ENCODE measurements at places on chromosomes 12 and 14.

GRCh38 chr12:6430124-6430989 lies 14.4 kb upstream of the CD27 start:
- DNase-seq = no peak

DNA sequence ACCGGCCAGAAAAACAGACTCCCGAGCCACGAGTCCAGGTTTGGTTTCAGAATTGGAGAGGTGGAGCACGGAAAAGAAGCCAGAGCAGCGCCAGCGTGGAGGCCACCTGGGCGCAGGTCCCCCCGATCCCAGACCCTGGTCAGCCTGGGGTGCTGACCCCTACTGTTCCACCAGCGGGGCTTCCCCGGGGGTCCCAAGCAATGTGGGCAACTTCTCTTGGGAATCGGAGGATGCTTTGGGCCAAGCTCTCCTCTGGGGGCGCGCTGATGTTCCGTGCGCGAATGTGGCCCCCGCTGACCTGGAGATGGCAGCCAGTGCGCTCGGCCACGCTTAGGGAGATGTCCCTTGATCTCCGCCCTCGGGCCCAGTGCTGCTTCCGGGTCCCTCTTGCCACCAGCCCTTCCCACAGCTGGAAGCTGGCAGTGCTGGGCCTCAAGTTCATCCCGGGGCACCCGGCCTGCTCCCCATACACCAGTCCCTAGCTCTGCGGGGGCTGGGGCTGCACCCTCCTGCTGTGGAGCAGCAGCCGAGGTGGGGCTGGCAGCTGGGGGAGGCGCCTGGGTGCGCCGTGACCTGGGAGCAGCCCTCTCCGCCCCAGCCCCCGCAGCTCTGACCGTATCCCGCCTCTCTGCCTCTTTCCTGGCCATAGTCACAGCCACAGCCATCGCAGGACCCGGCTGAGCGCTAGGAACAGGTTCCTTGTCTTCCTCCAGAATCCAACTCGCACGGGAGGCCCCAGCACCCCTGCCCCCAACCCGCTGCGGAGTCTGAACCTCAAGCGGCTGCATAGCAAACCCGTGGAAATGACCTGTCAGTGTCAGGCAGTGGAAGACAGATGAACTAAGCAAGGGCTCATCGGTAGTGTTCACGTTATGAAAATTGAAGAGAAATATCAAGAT lies 91.2 kb downstream of the RCOR1 start:
- DNase-seq = no peak

DNA sequence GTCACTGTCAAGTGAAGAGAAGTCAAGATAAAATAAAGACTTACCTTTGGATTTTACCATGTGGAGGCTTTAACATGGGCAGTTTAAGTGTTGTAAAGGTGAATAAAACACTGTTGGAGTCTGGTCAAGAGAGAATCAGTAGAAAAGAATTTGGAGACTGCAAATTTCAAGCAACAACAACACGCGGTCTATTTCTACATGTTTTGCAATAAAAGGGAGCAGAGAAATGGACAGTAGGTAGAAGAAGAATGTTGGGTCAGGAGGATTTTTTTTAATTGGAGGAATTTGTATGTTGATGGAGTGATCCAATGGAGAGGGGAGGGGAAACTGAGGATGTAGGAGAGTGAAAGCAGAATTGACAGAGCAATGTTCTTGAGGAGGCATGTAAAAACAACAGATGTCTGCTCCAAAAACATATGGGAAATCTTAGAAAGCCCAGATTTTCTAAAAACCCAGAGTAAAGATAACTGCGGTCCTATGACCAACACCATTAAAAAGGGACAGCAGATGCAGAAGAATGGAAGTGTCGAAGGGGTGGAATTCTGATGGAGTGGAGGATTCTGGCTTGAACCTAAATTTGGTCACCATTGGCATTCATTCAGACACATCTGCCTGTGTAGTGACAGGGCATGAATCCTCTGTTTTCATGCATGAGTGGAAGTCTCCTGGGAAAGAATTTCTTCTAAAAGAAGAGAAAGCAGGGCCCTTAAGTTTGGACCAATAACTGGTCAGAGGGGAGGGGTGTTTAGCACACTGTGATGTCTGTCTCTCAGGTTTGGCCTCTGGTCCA lies 68.0 kb upstream of the OSBPL8 start:
- DNase-seq = no peak

DNA sequence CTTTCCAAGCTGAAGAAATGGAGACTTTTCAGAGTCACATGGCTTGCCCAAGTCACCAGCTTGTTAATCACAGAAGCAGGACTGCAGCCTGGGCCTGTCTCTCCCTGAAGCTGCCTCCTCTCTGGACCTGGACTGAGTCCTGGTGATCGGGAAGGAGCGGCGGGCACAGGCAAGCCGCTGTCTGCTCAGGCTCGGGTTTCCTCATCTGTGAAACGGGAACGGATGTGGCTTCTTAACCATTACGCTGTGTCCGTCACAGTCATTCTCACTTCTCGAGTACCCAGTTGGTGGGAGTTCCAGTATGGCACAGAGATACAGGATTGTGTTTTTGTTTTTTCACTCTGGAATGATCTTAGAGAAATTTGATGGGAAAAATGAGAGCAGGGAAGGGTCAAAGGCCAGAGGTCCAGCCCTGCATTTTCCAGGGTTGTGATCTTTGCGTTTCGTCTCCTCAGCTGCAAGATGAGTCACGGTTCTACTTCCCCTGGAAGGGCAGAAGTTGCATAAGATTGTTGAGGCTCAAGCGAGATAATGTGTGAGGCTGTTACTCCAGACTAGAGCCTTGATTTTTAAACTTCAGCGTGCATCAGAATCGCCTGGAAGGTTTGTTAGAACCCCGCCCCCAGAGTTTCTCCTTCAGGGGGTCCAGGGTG lies 7.6 kb upstream of the LRTM2 start:
- no peak for DNase-seq

DNA sequence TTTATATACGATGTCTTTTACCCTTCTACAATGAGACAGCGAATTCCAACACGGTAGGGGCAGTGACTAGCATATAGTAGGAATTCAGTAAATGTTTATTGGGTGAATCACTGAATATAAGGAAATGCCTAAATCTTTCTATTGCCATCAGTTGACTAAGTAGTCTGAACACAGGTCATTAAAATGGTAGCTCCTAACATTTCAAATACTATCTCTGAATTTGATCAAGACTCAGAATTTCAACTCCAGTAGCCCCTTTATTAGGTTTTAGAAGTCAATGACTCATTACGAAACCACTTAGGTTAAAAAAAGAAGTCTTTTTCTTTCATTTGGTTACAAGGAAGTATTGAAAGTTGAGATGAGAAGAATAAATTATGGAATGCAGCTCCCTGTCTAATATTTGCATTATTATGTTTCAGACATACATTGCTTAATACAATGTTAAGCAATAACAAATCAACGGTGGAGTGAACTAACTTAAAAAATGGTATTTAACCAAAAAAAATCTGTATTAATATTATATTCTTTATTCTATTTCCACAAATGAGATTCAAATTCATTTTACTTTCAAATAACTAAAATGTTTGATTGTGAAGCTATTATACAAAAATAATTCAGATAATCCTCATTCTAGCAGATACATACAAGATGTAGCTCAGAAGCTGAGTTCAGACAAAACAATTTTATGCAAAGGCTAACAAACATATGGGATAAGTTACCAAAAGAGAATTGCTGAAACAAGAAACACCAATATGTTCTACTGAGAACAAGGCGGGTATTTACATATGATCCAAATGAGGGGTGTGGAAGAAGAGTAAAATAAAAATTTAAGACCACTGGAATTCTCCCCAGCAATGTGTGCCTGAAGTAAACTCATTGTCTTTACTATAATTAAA lies 302.7 kb downstream of the CEP128 start:
- DNase-seq = no peak

GRCh38 chr12:109497675-109498074 lies 20.2 kb downstream of the UBE3B start:
- no peak for DNase-seq

GRCh38 chr14:51525739-51526138 lies 126.0 kb upstream of the FRMD6 start:
- DNase-seq = no peak

DNA sequence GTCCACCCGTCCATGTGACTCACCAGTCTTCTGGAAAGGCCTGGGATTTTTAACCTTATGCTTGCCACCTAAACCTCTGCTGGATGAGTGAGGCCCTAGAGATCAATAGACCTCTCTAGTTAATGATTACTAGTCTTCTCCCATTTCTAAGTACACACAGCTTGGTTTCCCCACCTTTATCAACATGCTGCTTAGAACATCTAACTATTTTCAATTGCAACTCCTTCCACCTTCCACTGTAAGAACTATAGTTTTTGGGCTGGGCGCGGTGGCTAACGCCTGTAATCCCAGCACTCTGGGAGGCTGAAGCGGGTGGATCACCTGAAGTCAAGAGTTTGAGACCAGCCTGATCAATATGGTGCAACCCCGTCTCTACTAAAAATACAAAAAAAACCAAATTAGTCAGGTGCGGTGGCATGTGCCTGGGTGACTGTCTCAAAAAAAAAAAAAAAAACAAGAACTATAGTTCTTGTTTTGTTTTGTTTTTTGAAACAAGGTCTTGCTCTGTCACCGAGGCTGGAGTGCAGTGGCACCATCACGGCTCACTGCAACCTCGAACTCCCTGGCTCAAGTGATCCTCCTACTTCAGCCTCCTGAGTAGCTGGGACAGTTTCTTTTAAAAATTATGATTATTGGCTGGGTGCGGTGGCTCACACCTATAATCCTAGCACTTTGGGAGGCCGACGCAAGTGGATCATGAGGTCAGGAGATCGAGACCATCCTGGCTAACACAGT lies 18.7 kb upstream of the MDM2 start:
- no peak for DNase-seq

- no peak for DNase-seq
These were observed 12.2 kb downstream of the TEP1 start for GRCh38 chr14:20400965-20401593.

GRCh38 chr14:38208618-38209562 lies 1.2 kb downstream of the SSTR1 start:
- no peak for DNase-seq

DNA sequence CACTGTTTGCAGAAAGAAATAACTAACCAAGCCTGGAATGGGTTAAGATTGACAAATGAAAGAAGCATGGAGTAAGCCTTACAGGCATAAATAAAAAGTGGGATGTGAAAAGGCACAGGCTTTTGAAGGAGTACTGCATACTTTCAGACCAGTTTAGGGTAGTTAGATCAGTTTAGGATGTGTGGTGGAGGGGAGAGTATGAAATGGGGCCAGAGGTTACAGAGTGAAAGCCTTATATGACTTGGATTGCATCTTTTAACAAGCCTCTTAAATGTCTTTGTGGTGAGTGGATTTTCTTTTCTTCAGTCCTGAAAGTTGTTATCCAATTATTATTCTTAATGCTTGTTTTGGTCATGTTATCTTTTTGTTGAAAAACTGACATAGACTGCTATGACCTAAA lies 52.2 kb upstream of the TRHDE start:
- DNase-seq = no peak

GRCh38 chr12:62014330-62014729 lies 245.9 kb upstream of the USP15 start:
- no peak for DNase-seq

DNA sequence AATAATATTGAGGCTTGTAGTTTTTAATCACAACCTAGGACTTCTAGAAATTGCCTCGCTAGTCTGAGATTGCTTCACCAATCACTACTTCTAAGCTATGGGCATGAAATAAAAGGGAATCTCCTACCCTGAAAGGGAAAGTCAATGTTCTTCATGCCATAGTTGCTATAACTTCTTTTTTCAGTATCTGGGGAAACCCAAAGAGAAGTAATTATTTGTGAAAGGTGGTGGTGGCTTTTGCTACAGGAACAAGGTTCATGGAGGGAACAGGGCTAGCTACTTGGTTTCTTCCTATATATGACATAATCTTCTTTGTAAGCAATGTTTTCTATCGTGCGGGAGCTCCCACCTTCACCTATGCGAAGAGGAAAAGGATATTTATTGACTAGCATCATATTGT lies 61.6 kb upstream of the DNM1L start:
- no peak for DNase-seq

DNA sequence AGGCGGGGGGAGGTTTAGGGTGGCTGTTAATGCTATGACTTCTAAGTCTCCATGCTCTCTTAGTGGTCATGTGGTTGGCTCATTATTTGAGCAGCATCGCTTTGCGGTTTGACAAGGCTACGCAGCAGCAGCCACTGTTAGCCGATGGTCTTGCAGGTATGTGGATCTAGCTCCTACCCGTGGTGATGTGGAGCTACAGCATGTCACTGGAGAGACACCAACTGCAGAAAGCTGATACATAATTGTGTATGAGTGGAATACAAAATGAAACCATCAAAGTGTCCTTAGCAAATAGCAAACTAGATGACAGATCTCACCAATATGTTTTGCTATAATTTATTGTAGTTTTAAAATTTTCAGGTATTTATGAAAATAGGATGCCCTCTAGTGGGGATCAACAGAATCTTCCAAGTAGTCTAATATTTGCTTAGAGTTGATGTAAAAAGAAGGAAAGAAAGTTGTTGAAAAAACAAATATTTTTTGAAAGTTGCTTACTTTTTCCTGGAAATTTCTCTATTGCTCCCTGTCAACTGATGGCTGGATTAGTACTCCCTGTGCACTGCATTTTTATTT lies 94.9 kb downstream of the NAV3 start:
- DNase-seq = peak; percentile 15

DNA sequence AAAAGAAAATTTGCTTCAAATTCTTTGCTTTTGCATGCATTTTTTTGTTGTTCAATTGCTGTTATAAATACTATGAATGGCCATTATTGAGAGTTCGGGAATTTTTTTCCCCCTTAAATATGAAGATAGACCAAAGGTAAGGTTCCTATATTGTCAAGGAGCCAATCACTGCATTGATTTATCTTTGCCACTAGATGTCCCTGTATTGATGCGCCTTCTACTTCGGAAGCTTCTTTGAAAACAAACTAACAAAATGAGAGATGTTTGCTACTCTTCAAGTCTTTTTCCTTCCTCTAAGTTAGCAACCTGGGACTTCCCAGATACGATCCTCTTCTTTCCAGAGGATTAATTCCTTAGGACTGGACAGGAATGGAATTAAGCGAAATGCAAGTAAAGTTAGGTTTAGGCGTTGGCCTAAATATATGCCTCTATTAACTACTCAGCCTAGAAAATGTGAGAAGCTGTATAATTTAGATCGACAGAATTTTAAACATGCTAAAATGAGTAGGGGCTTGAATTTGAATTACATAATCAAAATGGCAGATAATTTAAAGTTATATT lies 318.1 kb downstream of the AEBP2 start:
- DNase-seq = no peak

- DNase-seq = peak; percentile 24
These were observed 7.9 kb upstream of the PUS1 start for GRCh38 chr12:131920902-131921840.

DNA sequence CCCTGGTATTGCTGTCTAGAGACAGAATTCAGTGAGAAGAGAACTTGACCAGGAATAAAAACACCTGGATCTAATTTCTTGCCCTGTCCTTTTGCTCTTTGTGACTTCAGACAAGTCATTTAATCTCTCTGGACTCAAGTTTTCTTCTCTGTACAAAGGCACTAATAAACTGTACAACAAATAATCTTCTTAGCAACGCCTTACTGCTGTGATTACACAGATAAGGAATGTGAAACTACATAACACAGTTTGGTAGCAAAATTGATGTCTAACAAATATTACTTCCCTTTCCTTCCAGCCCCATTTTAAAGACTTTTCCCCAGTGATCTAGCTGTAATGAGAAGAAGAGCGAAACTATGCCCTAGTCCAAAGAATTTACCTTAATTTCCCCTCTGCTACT lies 69.3 kb downstream of the BCAT1 start:
- DNase-seq = no peak

Data from frontal cortex (tissue), 4 donors.